Aortic smooth muscle cell (primary cell): ENCODE measurements at places on chromosomes 3 and 15. TPM values are rescaled to one million over a fixed set of nuclear protein-coding genes. Genes with fewer than 3 reads are reported as not detected.

The NEO1 gene
- 27.0 and 53.0 TPM in 2 replicates for total RNA-seq

The ARPP21 gene
- total RNA-seq = 2.1 and 8.6 TPM in 2 replicates

The PAQR5 gene
- 2.1 and 36.5 TPM in 2 replicates for total RNA-seq

The ADAMTS17 gene
- 15.1 and 15.2 TPM in 2 replicates for total RNA-seq

The BNC1 gene
- 0.06 and 0.13 TPM in 2 replicates for total RNA-seq

The MESP2 gene
- total RNA-seq = 0.25 and 0.53 TPM in 2 replicates

The SLC28A1 gene
- total RNA-seq = not detected in 2 replicates

The EFHB gene
- total RNA-seq = 0.13 and 0.68 TPM in 2 replicates

The SEMA5B gene
- total RNA-seq = 0.53 and 3.6 TPM in 2 replicates

The THBS1 gene
- 134 and 277 TPM in 2 replicates for total RNA-seq

The ROPN1 gene
- not detected in 2 replicates for total RNA-seq

The A4GNT gene
- total RNA-seq = not detected in 2 replicates

The PPARG gene
- total RNA-seq = 8.1 and 14.3 TPM in 2 replicates

The FILIP1L gene
- 14.0 and 32.1 TPM in 2 replicates for total RNA-seq

The KBTBD13 gene
- not detected in 2 replicates for total RNA-seq

The GOLGA8T gene
- 0.06 and 0.26 TPM in 2 replicates for total RNA-seq

The GP9 gene
- not detected in 2 replicates for total RNA-seq

The TMIE gene
- 0.06 and 0.13 TPM in 2 replicates for total RNA-seq

The PLSCR4 gene
- 76.5 and 99.1 TPM in 2 replicates for total RNA-seq
